ENCODE measurements at places on chromosomes 3 and 15.

GRCh38 chr3:95311272-95311671, 1248.4 kb downstream of the NSUN3 start:
- DNase-seq, result no peak

GRCh38 chr3:152508705-152509104, 240.0 kb downstream of the MBNL1 start:
- no peak for DNase-seq

GRCh38 chr3:102478160-102478559, 43.3 kb downstream of the ZPLD1 start:
- DNase-seq, result no peak

GRCh38 chr15:81530271-81530691, 156.3 kb upstream of the TMC3 start:
- DNase-seq, result no peak

DNA sequence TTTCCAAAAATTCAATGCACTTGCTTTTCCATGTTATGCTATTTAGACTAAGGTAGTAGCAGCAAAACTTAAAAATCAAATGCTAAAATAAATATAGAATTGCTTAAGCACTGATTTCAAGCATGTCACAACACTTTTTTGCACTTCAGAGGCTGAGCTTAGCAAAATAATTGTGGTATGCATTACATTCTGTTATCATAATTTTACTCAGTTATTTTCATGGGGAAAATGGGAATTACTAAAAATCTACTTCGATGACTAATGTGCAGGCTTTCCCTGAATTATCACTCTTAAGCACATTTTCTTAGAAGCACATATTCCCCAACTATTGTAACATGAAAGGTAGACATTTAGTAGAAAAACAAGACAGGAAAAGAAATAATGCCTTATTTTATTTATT, 322.4 kb upstream of the CBLB start:
- no peak for DNase-seq

DNA sequence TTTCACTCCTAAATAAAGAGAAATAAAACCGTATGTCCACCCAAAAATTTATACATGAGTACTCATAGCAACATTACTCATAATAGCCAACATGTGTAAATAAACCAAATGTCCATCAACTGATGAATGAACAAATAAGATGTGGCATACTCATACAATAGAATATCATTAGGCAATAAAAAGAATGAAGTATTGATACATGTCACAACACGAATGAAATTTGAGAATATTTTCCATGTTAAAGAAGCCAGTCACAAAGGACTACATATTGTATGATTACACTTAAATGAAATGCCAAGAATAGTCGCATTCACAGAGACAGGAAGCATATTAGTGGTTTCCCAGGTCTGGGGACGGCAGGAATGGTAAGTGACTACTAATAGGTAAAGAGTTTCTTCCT, 869.2 kb downstream of the IGSF11 start:
- no peak for DNase-seq

DNA sequence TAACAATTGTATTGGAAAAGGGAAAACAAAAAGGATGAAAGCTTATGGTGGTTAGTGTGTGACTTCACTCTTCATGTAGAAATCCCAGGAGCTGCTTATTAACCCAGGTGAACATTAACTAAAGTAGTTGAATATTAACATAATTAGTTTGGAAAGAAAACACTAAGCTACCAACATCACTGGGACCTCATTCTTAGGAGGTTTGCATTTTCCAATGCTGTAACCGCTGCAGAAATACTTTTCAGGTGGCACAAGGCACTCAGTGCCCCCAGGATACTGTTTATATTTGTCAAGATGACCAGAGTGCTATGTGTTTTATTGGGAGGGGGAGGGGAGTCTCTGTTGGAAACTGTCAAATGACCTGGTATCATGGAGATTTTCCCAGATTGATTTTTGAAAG, 25.9 kb upstream of the VILL start:
- DNase-seq, result no peak

- DNase-seq, result no peak
Observed at GRCh38 chr3:48715174-48715800, 1.7 kb downstream of the IP6K2 start.

DNA sequence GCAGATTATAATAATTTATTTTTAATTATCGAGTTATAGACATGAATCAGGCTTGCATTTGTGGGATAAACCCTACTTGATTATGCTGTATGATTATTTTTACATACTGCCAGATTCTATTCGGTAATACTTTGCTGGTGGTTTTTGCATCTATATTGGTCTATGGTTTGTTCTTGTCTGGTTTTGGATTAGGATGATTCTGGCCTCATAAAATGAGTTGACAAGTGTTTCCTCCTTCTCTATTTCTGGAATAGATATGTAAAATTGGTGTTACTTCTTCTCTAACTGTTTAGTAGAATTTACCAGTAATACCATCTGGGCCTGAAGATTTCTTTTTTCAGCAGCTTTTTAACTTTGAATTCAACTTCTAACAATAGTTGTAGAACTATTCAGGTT, 33.0 kb upstream of the ACKR4 start:
- no peak for DNase-seq

GRCh38 chr3:11568503-11569155, 75.1 kb downstream of the VGLL4 start:
- no peak for DNase-seq

DNA sequence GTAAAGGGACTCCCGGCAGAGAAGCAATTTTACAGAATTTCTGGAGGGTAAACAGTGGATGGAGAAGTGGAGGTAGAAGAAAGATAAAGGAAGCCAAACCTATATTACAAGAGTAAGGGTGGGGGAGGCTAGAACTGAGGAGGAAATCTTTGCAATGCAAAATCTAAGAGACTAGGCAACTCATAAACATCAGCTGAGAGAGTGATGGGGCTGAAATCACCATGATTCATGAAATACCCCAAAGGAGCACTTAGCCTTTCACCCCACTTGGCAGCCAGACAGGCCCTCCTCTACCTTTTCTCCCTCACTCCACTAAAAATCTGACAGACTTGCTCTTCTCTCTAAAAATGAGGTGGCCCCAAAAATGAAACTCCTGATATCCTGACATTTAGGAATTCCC, 19.5 kb upstream of the ZBTB38 start:
- no peak for DNase-seq

DNA sequence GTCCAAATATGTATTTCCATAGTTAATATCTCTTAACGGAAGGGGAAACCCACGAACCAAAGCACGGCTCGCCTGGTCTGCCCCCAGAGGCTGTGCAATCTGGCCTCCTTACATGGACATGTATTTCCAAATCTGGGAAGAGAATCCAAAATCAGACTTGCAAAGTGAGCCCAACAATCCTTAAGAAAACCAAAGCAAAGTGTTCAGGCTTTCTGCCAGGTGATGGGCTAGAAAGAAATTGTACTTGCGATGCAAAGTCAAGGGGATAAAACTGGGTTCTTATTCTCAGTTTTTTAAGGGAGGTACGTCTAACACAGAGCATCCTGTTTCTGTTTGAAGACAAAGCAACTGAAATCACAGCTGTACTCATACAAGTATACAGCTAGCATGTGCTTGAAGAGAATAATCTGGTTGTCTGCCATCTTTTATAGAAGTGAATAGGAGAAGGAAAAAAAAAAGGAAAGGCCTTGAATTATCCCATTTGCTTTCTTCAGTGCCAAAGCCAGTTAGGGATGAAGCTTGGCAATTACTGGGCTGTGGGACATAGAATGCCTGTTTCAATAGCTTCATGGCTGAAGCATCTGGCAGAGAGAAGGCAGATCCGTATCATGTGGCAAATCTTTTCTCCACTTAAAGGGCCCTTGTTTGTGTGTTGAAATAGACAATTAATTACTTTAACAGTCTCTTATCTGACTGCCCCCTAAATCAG, 48.4 kb downstream of the LRIG1 start:
- no peak for DNase-seq

GRCh38 chr3:43287500-43287873, 1.1 kb downstream of the SNRK start:
- no peak for DNase-seq

- no peak for DNase-seq
Observed at GRCh38 chr3:37801966-37802365, 59.7 kb upstream of the CTDSPL start.

- DNase-seq, result no peak
Observed at GRCh38 chr3:12758025-12758781, 856 bp downstream of the TMEM40 start.

GRCh38 chr3:61600195-61600594, 38.8 kb downstream of the PTPRG start:
- DNase-seq, result no peak

- DNase-seq, result no peak
Observed at GRCh38 chr3:57939775-57940174, 68.4 kb upstream of the FLNB start.

DNA sequence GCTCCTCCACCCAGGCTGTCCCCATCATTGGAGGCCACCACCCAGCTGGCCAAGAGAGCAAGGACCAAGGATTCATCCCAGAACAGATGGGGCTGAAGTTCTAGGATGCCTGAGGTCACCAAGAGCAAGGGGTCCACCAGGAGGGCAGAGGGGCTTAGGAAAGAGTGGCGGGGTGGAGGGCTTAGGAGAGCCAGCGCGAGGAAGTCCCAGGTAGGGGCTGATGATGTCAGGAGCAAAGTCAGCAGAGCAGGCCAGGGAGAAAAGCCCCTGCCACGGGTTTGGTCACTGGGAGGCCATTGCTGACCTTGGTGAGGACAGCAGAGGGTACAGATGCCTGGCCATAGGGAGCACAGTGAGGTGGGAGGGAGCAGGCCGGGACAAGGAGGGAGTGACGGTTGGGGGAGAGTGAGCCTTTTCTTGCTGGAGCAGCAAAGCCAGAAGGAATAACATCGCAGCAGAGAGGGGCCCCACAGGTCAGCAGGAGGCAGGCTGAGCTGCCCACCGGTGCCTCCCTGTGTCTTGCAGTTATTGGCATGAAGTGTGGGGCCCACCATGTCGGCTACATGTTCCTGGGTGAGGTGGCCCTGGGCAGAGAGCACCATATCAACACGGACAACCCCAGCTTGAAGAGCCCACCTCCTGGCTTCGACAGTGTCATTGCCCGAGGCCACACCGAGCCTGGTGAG, 5.2 kb downstream of the PARP3 start:
- no peak for DNase-seq

DNA sequence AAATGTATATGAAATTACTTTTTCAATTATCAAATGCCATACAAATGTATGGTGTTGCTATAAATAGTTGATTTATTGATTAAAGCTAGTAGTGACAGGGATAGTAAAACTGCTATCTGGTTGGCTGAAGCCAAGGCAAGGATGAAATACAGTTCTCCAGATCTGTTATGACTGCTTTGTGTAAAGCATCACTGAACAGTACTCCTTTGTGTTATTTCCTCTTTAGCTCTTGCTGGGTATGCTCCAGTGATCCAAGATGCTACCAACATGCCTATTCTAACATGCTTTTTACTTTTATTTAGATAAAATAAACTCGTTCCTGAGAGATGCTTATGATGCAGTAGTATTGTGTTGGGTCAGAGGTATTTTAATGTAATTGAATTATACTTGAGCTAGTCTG, 12.4 kb upstream of the UBR1 start:
- no peak for DNase-seq

- no peak for DNase-seq
Observed at GRCh38 chr15:59165726-59166125, 40.9 kb upstream of the LDHAL6B start.

- no peak for DNase-seq
Observed at GRCh38 chr3:155535098-155535497, 209.8 kb downstream of the PLCH1 start.

DNA sequence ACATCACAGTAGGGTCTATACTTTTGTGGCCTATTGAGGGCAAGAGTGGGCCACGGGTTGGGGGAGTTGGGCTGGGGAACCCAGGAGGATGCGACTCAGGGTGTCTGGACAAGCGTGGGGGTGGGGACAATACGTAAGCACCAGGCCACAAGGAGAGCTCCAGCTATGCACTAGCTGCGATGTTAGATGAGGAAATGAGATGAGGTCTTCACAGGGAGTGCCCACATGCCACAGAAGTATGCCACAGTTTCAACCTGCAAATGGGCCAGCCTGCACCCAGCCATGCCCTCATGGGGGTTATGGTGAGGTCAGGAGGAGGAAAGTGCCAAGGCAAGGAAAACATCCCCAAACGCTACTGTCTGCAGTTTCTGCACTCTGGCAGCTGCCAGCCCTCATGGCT, 30.5 kb downstream of the CACNA2D2 start:
- DNase-seq, result no peak

GRCh38 chr3:95474338-95474737, 1340.1 kb upstream of the EPHA6 start:
- no peak for DNase-seq

GRCh38 chr15:89091627-89092220, 3.5 kb downstream of the ABHD2 start:
- no peak for DNase-seq

- no peak for DNase-seq
Observed at GRCh38 chr15:83926116-83926515, 272.2 kb downstream of the ADAMTSL3 start.

DNA sequence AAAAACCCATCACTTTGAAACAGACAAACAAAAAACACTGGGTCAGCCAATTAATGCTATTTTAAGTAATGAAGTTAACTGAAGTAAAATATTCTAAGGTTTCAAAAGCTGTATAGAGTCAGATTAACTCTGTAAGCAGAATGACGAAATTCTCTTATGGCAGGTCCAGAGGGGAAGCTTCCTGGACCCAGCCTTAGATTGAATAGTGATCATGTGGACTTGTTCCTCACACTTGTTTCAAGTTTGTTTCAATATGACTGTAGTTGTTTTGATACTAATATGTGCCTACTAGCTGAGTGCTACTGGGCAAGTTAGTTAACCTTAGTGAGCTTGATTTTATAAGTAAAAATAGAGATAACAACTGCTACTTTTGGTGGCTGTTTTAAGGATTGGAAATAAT, 32.6 kb downstream of the PLS1 start:
- DNase-seq, result no peak

DNA sequence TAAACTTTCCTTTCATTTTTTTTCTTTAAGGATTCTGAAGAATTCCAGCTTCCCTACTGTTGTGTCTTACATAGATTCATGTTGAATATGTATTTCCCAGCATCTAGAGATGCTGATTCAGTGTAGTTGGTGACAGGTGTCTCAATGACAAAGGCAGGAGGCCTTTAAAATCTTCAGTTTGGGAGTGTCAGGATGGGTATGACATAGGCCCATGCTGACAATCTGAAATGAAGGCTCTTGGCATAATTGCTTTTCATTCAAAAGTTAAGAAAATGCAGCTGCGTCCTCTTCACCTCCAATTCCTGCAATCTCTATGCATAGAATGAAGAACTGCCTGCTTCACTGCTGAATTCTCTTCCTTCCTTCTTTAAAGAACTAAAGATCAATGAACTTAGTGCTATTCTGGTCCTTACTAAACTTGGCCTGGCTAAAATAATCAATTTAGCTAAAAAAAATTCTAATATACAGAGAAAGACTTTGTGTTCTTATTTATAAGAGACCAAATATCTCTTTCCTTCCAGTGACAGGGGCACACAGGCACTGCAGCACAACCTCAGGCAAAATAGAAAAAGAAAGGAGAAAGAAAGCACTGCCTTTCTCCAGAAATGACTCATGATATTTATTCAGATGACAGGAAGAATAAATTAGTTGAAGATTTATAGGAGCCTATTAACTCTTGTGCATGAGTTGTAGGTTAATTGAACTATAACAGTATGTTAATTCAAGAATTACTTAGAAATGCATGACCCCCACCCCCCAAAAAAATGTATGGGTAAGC, 152.6 kb upstream of the GBE1 start:
- no peak for DNase-seq

- DNase-seq, result no peak
Observed at GRCh38 chr3:11508346-11509172, 135.2 kb downstream of the VGLL4 start.

Measured in stimulated activated CD4-positive, alpha-beta T cell treated with anti-CD3 and anti-CD28 coated beads, Interleukin-12 subunit alpha, Interleukin-12 subunit beta, amount 100 ng/mL, for 4 hours (primary cell).